Stimulated activated CD4-positive, alpha-beta T cell treated with anti-CD3 and anti-CD28 coated beads, Interleukin-12 subunit alpha, Interleukin-12 subunit beta, amount 100 ng/mL, for 48 hours (primary cell): ENCODE measurements at places on chromosomes 3 and 15.

DNA sequence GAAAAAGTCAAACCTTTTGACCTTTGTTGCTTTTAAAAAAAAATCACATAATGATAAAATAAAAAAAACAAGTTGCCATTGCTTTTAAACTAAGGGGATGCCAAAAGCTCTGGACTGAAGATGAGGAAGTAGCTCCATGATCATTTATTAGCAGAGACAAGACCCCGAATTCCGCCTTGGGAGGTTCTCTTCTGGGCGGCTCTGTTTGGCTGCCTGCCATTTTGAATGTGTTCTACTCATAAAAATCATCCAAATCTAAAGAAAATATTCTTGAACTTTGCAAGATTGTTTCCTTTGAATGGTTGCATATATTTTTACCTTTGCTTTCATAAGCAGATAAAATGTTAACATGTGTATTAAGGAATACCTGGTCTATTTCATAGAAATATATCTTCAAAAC, 63.8 kb downstream of the NCEH1 start:
- no peak for DNase-seq

DNA sequence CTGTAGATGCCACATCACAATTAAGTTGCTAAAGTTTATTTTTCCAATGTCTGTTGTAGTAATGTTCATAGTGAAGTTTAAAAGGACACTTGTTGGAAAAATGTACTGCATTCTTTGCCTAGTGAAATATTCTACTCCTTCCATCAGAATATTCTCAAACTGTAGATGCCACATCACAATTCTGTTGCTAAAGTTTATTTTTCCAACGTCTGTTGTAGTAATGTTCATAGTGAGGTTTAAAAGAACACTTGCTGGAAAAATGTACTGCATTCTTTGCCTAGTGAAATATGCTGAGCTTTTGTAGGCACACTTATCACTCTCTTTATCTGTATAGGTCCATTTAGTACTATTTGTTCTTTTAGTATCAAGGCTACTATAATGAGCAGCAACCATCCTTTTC, 836.1 kb downstream of the NAALADL2 start:
- DNase-seq = no peak

- no peak for DNase-seq
Measured at GRCh38 chr3:41726891-41727290, 235.0 kb downstream of the ULK4 start.

- DNase-seq = no peak
Measured at GRCh38 chr3:177212278-177212610, 15.0 kb upstream of the TBL1XR1 start.

DNA sequence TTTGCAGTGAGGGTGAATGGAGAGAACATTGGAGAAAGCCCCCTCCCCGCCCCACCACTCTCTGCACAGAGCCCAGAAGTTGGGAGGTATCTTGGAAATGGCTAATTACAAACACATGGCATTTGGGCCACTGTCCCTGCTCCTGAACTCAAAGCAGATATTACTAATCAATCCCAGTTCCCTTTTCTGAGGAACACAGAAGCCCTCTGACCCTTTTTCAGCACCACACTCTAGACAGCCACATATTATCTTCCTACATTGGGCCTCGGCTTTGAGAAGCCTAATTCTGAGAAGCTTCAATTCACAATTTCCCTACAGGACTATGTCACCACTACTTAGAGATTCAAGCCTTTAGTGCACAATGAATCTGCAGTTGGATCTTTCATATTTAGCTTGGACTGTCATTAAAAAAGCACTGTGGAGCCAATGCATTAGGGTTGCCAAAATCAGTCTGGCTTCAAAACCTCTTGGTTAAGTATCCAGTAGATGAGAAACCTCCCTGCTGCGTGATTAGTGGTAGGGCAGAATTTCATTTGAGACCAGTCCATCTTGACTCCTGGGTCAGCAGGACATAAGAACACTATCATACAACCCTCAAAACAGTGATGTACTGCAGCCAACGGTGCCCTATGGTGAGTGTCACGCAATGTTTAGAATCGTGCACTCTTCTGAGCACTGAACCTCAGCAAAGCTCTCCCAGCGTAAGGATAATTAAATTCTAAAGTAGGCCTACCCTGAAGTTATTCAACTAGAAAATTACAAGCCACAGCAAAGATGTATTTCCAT, 26.1 kb downstream of the MGLL start:
- no peak for DNase-seq

- no peak for DNase-seq
Measured at GRCh38 chr15:25812845-25813244, 50.3 kb downstream of the ATP10A start.

DNA sequence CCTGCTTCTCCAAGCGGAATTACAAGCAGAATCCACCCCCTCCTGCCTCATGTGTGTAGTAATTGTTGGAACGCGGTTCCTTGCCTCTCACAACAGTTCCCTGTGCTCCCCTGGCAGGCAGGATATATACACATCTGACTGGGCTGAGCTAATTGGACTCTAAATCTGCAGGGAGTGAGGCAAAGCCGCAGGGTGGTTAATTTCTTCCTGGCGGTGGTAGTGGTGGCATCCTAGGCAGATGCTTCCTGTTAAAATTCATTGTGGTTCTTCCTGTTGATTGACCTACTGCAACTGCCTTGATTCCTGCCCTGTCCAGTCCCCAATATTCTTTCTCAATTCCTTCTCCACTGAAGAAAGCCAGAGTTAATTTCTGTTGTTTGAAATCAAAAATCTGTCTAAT, 202.9 kb upstream of the PROK2 start:
- DNase-seq = no peak

- no peak for DNase-seq
Measured at GRCh38 chr3:14886101-14886500, 61.3 kb upstream of the NR2C2 start.

DNA sequence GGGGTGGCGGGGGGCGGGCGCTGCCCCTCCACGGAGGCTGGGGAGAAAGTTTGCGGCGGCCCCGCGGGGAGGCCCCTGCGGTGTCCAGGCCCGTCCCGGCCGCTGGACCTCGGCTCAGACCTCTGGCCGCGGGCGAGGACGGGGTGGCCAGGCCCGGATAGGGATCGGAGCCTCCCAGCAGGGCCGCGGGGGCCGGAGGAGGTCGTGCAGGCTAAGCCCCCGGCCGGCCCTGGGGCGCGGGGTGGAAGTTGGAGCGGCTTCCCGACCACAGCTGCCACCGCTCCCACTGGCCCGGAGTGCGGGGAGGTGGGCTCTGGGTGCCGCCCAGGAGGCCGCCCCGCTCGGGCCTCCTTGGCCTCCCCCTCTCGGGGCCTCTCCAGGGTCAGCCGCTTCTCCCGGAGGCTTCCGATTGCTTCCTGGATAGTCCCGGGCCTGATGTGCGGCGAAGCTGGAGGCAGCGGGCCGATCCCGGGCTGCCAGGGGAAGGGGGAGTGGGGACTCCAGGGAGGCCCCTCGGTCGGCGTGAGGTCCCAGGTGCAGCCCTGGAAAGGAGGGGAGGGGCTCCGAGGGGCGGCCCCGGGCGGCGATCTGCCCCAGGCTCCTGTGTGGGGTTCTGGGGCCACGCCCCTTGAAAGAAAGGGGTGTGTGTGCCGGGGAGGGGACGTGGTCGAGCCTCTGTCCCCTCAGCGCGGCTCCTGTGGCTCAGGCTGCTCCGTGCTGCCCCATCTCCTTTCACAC, 907 bp downstream of the PLXNA1 start:
- DNase-seq = peak; percentile 8

- DNase-seq = no peak
Measured at GRCh38 chr3:134027631-134028030, 2.1 kb downstream of the SLCO2A1 start.

GRCh38 chr15:41857316-41857715, 18.7 kb downstream of the PLA2G4B start:
- no peak for DNase-seq

GRCh38 chr3:195256639-195257453, 14.1 kb downstream of the XXYLT1 start:
- DNase-seq = no peak

DNA sequence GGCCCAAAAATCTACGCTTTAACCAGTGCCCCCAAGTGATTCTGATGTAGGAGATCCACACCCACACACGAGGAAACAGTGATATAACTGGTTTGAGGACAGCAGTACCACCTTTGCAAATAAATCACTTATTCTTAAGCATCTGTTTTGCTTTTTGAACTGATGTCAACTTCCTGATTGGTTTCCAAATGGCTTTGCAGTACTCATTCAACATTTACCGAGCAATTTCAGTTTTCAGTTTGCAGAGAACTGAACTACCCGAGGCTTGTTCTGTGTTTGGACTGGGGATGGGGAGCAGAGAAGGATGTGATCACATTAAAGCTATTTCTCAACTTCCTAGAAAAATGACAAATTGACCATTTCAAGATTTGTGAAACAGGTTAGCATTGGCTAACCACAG, 1.1 kb upstream of the GYG1 start:
- no peak for DNase-seq

- no peak for DNase-seq
Measured at GRCh38 chr3:158809642-158810041, 7.8 kb downstream of the MFSD1 start.

DNA sequence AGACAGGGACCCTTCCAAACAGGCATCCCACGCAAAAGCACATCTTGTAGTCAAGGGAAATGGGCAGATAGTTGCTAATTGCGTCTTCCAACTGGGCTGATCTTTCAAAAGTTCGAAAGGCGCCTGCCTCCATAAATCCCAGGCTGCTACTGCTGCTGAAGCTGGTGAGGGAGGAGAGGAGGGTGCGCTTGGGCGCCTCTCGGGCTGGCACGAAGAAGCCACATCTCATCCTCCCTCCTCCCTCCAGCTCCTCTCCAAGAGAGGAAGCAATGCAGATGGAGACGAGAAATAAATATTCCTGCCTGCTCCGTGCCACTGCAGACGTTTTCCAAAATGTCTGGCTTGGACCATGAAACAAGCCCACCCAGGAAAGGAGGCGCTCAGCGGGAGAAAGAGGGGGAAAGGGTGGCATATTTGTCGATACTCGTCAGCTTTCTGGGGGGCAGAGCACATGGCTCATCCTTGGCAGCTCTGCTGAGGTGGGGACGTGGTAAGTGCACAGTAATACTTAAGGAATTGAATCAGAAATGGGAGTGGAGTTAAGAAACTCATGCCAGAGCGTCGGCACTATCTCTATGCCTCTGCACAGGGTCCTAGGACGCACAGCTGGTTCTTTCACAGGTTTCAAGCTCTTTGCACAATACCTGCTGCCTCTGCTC, 88.9 kb upstream of the FEZF2 start:
- no peak for DNase-seq

GRCh38 chr15:86300390-86301125, 220.9 kb downstream of the AGBL1 start:
- DNase-seq = no peak

- no peak for DNase-seq
Measured at GRCh38 chr3:121878411-121878810, 15.8 kb upstream of the SLC15A2 start.

DNA sequence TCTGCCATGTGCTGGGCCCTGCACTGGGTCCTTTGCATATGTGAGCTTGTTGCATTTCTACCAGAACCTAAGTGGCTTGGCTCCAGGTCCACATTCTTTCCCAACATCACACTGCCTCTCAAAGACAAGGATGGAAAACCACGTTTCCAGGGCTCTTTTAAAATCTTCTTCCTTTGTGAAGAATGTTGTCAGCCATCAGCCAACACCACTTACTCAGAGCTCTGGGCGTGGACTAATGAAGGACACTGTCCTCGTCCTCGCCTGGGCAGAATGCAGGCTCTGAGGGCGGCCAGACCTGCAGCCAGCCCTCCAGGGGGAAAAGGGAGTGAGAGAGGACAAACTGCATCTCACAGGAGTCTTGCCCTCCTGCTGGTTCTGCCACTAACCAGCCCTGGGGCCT, 49.7 kb downstream of the MAGEF1 start:
- DNase-seq = no peak

- DNase-seq = no peak
Measured at GRCh38 chr15:65655457-65655856, 33.7 kb downstream of the SLC24A1 start.

DNA sequence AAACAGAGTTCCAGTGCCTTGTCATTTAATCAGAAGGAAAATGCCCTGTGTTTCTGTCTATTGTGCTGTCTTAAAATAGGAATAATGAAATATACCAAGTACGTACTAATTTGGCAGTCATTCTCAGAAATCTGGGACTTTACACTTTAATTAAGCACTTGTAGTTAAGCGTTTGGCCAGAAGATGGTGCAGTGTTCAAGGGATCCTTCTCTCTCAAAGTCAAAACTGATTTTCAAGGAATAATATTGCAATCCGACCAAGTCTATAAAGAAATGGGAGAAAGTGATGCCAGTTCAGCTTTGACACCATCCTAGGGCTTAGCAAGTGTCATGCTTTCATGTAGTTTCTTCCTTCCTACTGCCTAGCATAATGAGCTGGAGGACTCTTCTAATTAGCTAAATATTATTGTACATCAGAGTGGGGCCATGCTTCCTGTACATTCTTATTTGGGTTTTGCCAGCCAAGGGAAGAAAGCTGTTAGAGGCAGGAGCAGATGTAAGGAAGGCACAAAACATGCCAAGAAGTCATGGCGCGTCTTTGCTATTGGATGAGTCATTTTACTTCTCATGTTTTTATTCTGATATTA, 64.8 kb downstream of the SAMMSON start:
- no peak for DNase-seq

GRCh38 chr3:160781402-160781801, 25.4 kb downstream of the PPM1L start:
- no peak for DNase-seq

DNA sequence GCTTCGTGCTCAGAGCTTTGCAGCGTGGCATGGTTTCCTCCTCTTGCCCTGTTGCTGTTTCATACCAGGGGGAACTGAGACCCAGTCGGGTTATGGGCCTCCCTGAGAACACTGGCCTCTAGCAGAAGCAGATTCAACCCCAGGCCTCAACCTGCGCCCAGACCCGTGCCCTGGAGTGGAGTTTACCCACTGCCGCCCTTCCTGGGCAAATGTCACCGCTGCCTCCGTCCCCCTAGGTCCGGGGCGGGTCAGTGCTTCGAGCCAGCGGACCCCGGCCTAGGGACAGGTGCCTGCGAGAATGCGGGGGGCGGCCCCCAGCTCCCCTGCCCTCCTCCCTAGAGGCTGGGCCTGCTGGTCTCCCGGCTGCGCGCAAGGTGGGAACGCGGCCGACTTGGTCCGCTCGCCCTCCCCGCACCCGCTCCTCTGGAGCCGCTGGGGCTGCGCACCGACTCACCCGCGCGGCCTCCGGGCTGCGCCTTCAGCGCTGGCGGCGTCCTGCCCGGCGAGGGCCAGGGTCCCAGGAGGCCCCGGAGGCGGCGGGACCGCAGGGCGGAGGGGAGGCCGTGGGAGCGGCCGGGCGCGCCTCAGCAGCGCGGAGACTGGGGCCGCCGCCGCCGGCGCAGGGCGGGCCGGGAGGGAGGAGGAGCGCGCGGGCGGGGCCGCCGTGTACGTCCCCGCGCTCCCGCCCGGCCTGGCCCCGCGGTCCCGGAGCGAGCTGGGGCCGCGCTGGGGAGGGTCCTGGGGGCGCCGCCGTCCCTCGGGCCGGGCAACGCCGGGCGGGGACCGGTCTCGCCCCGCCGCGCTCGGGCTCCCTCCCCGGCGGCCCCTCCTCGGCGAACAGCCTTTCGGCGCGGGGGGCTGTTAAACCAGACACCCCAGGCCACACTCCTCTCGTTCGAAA, at the start of gene PIGZ:
Gene PIGZ (minus strand): TSS at position 601 of the 901 bp plus-strand sequence. CDS start 16,802 bp downstream, outside the sequence.
- peak; percentile 14 for DNase-seq

DNA sequence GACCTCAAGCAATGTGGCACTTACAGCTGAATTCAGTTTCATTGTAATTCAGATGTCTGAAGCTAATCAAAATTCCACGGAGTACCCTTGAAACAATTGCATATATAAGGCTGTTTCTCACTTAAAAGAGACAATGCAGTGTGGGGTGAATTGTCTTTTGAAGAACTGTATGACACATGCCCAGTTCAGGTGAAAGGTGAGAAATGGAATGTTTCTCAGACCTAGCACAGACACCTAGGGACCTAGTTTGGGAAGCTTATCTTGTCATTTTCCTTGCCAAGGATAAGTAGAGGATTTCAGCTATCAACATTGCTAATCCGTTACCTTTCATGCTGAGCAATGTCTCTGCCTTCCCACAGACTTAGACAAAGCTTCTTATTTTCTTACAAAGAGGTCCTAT, 36.3 kb downstream of the MBNL1 start:
- no peak for DNase-seq
